ENCODE measurements at places on chromosomes 3 and 15. TPM values are rescaled to one million over a fixed set of nuclear protein-coding genes. Genes with fewer than 3 reads are reported as not detected.

DNA sequence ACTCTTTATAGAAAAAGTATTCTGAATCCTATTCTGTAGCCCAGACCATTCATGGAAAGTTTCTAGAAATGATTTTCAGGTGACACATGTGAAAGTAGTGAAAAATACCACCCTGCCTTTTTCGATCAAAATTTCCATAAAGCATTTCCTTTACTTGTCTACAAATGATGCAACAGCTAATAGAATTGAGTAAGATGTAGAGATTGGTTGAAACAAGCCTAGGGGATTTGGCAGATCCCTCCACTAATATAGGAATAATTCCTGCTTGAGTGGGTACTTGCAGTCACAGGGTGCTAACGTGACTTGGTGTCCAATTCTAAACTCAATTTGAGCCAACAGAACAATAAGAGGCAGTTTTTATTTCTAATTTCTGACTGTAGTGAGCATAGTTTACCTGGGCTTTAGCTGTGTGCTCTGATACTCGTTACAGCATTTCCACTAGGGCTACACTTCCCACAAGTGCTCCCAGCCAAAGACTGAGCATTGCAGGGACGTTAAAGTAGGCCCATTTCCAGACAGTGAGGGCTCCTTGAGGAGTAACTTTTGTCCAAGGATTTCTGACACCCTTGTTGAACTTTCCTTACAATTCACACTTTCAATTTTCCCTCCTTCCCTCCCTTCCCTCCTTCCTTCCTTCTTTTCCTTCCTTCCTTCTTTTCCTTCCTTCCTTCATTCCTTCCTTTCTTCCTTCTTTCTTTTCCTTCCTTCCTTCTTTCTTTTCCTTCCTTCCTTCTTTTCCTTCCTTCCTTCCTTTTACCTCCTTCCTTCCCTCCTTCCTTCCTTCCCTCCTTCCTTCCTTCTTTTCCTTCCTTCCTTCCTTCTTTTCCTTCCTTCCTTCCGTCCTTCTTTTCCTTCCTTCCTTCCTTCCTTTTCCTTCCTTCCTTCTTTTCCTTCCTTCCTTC lies 53.9 kb upstream of the TP63 start:
- DNase-seq: no peak
- no peaks in the 10 kb centered on the region for H3K36me3 ChIP-seq
- H3K4me1 ChIP-seq: no peaks in the 10 kb centered on the region
- H3K27me3 ChIP-seq: no peaks in the 10 kb centered on the region

The PLA2G4E gene
- not detected for total RNA-seq

The ARNT2 gene
- 0.58 TPM for total RNA-seq

- no peak overlapping the region for H3K27ac ChIP-seq
- no peak for DNase-seq
These were observed 58.8 kb downstream of the CEMIP start for GRCh38 chr15:80838012-80838411.

The LYSMD4 gene
- total RNA-seq: 106 TPM

- no peak overlapping the region for H3K4me3 ChIP-seq
- no peaks in the 10 kb centered on the region for H3K4me1 ChIP-seq
- DNase-seq: no peak
These were observed 46.4 kb downstream of the FAM81A start for GRCh38 chr15:59484399-59484798.

- H3K4me1 ChIP-seq: no peaks in the 10 kb centered on the region
- no peak overlapping the region for H3K27ac ChIP-seq
- H3K4me3 ChIP-seq: no peak overlapping the region
- no peaks in the 10 kb centered on the region for H3K36me3 ChIP-seq
- no peak for DNase-seq
- H3K27me3 ChIP-seq: no peaks in the 10 kb centered on the region
These were observed 21.2 kb upstream of the APEH start for GRCh38 chr3:49652903-49653415.

DNA sequence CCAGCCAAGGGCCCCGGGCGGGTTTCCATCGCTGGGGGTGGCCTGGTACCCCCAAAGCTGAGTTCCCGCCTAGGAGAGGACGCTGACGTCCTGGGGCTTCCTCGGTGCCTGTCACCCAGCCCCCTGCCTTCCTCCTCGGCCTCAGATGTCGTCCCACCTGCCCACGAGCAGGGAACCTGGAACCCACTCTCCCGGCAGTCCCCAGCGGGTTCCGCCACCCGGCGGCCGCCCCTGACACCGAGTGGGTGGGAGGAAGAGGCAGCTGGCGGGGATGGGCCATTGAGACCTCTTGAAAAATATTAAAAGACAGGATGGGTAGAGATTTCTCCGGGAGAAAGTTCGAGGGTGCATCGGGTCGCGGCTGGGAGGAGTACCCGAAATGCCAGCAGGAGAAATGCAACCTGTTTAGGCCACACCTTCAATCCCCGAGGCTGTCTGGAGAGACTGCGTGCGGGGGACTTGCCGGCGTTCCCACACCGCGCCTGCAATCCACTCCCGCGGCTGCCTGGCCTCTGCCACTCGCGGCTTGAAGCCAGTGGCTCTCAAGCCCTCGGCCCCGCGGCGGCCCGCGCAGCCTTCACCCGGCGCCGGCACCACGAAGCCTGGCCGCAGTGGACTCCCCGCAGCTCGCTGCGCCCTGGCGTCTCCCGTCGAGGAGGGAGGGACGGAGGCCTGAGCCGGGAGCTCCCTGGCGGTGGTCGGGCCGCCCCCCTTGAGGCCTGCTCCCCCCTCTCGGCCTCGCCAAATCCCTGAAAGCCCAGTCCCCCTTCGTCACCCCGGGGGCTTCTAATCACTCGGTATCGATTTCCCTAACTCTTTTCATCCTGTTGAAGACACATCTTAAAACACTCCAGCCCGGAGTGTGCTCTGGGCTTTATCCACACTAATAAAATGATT lies 8.6 kb upstream of the NR2F2 start:
- peaks cover 52% of the 10 kb centered on the region for H3K27me3 ChIP-seq
- H3K27ac ChIP-seq: peak overlapping the region; percentile 96
- DNase-seq: peak; percentile 54
- H3K4me3 ChIP-seq: peak overlapping the region; percentile 80
- H3K36me3 ChIP-seq: no peaks in the 10 kb centered on the region
- peaks cover 55% of the 10 kb centered on the region for H3K4me1 ChIP-seq

DNA sequence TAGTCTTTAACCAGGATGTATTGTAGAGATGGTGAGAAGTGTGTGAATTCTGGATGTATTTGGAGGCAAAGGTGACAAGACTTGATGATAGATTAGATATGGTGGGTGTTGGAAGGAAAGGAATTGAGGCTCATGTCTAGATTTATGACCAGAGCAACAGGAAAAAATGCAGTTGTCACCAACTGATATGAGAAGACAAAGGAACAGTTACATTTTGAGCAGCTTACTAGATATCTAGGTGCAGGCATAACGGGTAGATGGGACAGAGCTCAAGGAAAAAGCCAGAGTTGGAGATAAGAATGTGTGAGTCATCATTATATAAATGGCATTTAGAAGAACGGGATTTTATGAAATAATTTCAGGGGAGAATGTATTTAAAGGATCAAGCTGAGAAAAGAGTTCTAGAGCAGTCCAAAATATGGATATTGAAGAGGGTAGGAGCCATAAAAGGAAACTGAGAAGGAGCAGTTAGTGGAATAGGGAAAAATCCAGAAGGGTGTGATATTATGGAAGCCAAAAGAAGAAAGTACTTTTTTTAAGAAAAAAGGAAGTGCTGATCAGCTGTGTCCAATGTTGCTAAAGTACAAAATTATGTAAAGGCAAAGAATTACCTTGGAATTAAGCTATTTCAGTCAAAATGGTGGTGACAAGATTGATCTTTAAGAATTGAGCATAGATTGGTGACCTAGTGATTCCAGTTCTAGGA lies 262.5 kb downstream of the CGGBP1 start:
- no peak overlapping the region for H3K27ac ChIP-seq
- no peak for DNase-seq
- peaks cover 10% of the 10 kb centered on the region for H3K4me1 ChIP-seq
- H3K4me3 ChIP-seq: no peak overlapping the region
- H3K27me3 ChIP-seq: peaks cover 19% of the 10 kb centered on the region

DNA sequence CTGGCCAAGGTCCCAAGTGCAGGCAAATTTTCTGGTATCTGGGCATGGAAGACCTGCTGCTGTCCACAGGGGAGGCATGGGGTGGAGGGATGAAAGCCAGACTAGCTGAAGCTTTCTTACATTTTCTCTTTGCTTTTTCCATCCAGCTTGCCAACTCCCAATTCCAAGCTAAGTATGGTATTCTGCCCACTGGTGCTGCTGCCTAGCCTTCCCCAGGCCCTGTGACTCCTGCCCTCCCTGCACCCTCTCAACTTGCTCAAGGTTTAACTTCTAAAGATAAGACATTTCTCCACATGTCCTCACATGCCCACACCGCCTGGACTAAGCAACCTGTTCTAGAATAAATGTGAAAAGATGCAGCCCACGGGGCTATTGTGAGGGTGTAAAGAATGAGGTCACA lies 59.5 kb upstream of the HACD2 start:
- peak overlapping the region; percentile 82 for H3K27ac ChIP-seq
- H3K36me3 ChIP-seq: peaks cover 24% of the 10 kb centered on the region
- no peak for DNase-seq

- H3K27me3 ChIP-seq: no peaks in the 10 kb centered on the region
- peaks cover 18% of the 10 kb centered on the region for H3K4me1 ChIP-seq
- no peaks in the 10 kb centered on the region for H3K36me3 ChIP-seq
- DNase-seq: no peak
These were observed 287.6 kb downstream of the SOX2 start for GRCh38 chr3:181999314-181999713.

The MYO5A gene
- 21.6 TPM for total RNA-seq

DNA sequence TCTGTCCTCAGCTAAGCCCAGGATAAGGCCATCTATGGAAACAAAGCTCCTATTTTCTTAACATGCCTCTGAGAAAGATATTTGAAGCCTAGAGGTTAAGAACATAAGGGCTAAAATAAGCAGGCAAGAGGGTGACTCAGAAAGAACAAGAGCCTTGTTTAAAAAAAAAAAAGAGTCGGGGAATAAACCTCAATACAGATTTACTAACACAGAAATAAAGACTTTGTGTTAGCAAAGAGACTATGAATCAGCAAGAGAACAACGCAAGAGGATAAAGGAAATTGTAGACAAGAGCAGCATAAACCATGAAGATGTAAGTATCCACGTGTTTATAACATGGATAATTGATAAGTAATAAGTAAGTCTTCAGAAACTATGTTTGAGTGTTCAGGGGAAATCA lies 36.0 kb downstream of the RAB27A start:
- no peaks in the 10 kb centered on the region for H3K36me3 ChIP-seq
- H3K27ac ChIP-seq: peak overlapping the region; percentile 30
- H3K4me1 ChIP-seq: peaks cover 62% of the 10 kb centered on the region

DNA sequence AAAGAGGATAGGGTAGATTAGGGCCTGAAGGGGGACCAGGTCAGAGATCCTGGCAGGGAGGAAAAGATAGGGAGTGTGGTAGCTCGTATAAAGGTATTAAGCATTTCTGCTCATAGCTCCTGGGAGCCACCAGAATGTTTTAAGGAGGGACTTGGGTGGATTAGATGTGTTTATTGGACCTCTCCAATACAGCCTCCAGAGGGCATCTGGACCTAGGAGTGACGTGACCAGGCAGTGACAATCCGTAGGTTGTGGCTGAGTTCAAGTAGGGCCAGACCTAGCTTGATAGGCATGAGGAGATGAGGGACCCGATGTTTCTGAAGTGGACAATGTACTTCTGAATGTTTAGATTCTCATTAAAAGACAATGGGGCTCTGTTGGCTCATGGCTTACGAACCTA lies 435.2 kb downstream of the MCTP2 start:
- no peak overlapping the region for H3K4me3 ChIP-seq
- H3K36me3 ChIP-seq: no peaks in the 10 kb centered on the region
- no peaks in the 10 kb centered on the region for H3K4me1 ChIP-seq
- DNase-seq: no peak
- no peak overlapping the region for H3K27ac ChIP-seq

DNA sequence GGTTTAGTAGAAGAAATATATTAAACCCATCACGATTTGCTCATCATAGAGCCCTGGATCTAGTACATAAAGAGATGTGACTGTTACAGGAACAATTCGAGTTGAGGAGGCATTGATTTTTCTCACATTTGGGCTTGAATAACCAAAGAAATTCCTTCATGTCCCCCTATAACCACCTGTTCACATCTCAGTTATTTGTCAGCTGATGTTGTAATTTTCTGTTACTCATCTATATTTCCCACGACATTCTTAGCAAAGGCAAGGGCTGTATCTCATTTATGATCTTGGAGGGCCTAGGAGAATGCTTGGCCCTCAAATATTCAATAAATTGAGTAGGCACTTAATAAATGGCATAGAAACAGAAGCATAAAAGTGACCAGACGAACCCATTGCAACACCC lies 36.4 kb upstream of the GYG1 start:
- no peaks in the 10 kb centered on the region for H3K36me3 ChIP-seq
- H3K27ac ChIP-seq: peak overlapping the region; percentile 89
- DNase-seq: no peak
- H3K27me3 ChIP-seq: no peaks in the 10 kb centered on the region
- H3K4me1 ChIP-seq: no peaks in the 10 kb centered on the region

The PAK6 gene
- total RNA-seq: 2.6 TPM

The GASK1A gene
- 18.5 TPM for total RNA-seq

DNA sequence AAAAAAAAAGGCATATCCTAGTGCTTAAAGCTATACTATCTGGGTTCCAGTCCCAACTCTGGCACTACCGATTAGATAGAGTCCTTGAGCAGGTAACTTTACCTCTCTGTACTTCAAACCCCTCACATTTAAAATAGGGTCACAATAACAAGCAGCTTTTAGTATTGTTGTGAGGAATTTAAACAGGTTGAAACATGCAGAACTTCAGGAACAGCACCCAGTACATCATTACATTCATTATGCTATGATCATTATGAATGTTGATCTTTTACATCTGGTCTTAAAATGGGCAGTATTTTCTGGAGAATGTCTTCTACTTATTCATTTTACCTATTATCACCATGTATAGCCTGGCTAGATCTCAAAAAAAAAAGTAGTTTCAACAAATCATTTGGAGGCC lies 176.1 kb upstream of the CCDC54 start:
- no peak for DNase-seq
- H3K27me3 ChIP-seq: no peaks in the 10 kb centered on the region
- no peaks in the 10 kb centered on the region for H3K36me3 ChIP-seq

- H3K4me3 ChIP-seq: no peak overlapping the region
- peaks cover 7% of the 10 kb centered on the region for H3K4me1 ChIP-seq
- no peak for DNase-seq
- H3K27ac ChIP-seq: no peak overlapping the region
- H3K36me3 ChIP-seq: no peaks in the 10 kb centered on the region
These were observed 68.2 kb upstream of the TJP1 start for GRCh38 chr15:29890336-29891095.

GRCh38 chr3:135012101-135012500 lies 217.0 kb downstream of the EPHB1 start:
- no peak for DNase-seq
- no peak overlapping the region for H3K27ac ChIP-seq
- no peaks in the 10 kb centered on the region for H3K4me1 ChIP-seq
- no peaks in the 10 kb centered on the region for H3K36me3 ChIP-seq

DNA sequence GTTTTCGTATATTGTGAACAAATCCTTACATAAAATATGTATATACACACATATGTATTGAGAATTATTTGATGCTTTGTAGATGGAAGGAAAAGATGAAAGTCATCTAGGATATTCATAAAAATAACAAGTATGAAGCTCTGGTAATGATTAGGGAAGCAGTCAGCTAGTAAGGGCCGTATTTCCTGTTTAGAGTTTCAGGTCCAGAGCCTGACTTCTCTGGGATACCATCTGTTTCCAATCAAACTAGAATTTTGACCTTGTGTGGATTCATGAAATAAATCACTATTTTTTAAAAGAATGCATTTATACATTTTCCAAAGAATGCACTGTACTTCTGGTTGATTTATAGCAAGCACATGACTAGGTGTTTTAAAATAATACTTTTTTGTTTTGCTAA lies 156.1 kb upstream of the CGNL1 start:
- DNase-seq: peak; percentile 73
- peak overlapping the region; percentile 33 for H3K4me3 ChIP-seq
- H3K27me3 ChIP-seq: no peaks in the 10 kb centered on the region
- peaks cover 84% of the 10 kb centered on the region for H3K4me1 ChIP-seq
- H3K27ac ChIP-seq: no peak overlapping the region
- no peaks in the 10 kb centered on the region for H3K36me3 ChIP-seq

The PCBP4 gene
- 15.2 TPM for total RNA-seq

The ITIH4 gene
- total RNA-seq: 300 TPM

The ARPP21 gene
- total RNA-seq: not detected
